ENCODE measurements at places on chromosomes 11 and 22.

- no peak for DNase-seq
These were observed 65.9 kb upstream of the BIRC3 start for GRCh38 chr11:102251423-102251822.

GRCh38 chr11:43685440-43685839, 4.9 kb downstream of the HSD17B12 start:
- DNase-seq: no peak

DNA sequence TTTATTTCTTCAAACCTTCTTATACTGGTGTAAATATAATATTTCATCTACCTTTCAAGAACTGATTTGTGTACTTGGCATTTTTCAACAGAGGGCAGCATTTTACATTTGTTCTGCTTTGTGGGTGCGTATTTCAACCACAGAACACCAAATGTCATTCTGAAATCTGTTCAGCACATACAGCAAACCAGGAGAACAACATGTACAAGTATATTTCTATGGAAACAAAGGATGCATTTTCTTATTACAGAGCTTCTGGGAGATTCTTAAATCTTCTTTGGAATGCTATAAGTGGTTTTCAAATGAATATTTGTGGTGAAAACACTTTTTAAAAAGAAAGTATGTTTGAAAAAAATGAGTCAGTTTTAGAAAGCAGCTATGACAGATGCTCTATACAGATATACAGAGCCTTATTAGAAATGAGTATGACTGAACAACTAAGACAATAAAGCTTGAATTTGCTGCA, 946.0 kb downstream of the FAM181B start:
- DNase-seq: no peak

- DNase-seq: no peak
These were observed 159.2 kb upstream of the DDI1 start for GRCh38 chr11:103877221-103877620.

- DNase-seq: no peak
These were observed 18.9 kb upstream of the CARD18 start for GRCh38 chr11:105158436-105158835.

DNA sequence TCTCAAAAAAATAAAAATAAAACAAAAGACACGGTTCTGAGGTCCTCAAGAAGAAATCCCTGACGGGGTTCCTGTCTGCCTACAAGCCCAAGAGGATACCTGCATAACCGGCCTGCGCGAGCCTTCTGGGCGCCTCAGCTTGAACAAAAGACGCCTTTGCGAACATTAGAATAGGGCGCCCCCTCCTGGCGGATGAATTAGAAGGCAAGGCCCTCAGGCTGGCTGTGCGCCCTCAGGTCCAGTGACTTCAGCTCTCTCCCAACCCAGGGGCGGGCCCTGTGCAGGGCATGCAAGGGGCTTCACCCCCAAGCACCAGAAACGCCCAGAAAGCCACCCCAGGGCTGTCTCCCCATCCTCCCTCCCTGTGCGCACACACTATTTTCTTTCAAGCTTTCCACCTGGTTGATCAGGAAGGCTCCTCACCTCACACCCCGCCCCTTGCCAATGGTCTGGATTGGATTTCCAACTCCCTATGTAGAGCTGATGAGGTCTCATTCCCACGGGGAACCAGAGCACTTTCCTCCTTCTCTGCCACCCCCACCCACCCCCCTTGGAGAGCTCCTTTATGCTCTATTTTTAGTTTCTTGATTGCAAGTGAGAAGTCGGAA, 273.3 kb downstream of the BUD13 start:
- DNase-seq: no peak

DNA sequence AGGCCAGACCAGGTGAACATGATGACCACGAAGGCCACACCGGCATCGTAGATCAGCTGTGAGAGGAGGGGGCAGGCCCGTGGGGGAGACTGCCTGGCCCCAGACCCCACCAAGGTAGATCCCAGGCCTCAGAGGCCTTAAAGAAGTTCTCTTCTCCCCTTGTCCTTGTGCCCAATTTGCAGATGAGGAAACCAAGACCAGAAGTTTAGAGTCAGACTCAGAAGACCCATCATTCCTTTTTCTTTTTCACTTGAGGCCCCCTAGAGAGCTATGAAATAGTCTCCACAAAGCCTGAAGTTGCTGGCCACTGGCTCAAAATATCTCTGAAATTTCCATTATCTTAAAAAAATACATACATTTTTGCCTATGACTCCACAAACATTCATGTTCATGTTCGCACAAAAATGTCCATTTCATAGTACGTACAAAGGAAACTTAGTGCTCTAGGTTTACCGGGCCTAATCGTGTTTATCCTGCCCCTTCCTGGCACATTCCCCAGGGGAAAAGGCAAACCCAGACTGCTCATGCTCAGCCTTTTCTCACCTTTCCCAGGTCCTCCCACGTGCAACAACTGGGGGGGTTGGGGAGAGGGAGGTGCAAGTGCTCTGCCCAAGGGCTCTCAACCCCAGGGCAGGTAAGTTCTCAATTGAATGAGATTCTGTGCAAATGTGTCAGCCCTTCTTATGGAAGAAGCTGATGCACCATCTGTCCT, 19.2 kb downstream of the SLC43A1 start:
- DNase-seq: no peak

All from esophagus squamous epithelium (tissue), 5 donors.